Gastroesophageal sphincter (tissue), 4 donors: ENCODE measurements at places on chromosomes 1 and 21.
A peak's percentile ranks its signal among the peaks of the same experiment; 100 is the strongest.

DNA sequence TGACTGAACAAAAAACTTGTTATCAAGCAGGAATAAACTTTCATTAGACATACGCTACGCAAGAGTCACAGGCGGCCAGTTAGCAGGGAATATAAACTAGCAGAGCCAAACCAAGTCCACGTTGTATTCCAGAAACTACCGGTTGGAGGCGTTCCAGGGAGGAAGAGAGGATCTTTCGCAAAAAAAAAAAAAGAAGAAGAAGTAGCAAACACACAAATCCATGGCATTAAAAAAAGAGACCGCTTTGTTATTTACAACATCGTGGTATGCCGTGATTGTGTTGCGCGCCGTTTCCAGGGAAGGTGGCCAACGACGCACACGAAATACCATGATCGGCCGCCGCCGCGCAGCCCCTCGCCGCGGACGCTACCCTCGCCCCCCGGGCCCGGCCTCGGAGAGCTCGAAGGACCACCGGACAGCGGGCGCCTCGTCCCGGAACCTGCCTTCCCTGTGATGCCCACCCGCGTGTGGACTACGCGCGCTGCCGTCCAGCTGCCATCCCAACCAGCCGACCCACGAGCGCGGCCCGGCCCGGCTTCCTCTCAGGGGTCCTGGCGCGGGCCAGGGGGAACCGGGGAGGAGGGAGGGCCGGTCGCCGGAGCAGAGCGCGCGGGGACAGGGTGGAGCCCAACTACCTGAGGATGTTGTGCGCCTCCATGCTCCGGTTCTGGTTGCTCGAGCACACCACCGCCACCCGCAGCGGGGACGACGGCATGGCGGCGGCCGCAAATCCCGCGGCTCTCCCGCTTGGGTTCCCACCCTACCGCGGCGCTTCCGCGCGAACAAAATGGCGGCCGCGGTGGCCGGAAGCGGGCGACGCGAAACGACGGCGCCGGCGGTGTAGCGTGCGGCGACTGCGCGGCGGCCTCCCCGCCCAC, 581 bp downstream of the SSU72 start:
- peak; percentile 89 for ATAC-seq

GRCh38 chr1:83706354-83706938, 292.5 kb downstream of the TTLL7 start:
- ATAC-seq: no peak

- ATAC-seq: no peak
Observed at GRCh38 chr21:41786509-41786987, 19.7 kb upstream of the RIPK4 start.

- no peak for ATAC-seq
Observed at GRCh38 chr1:236860674-236861073, 65.6 kb downstream of the MTR start.

- no peak for ATAC-seq
Observed at GRCh38 chr1:230067871-230068620, 1.0 kb downstream of the GALNT2 start.

- no peak for ATAC-seq
Observed at GRCh38 chr21:36854391-36854790, 112.1 kb downstream of the HLCS start.

GRCh38 chr1:211511947-211512346, 20.0 kb upstream of the RD3 start:
- ATAC-seq: no peak

- no peak for ATAC-seq
Observed at GRCh38 chr1:72064196-72065075, 217.9 kb downstream of the NEGR1 start.

DNA sequence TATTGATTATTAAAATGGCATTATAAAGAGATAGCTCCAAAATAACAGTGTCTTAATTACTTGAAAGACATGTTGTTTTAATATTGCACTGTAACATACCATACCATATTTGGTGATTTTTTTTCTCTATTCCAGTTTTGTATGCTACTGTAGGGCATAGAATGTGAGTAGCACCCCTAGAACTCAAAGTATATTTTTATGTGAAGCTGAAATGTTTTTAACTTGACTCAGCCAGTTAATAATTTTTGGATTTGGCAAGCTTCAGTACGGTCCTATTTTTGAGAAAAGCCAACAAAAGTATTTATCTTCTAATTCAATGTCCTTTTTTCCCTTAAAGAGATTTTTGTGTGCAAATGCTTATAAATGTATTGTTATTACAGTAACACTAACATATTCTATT, 593.8 kb downstream of the USP25 start:
- ATAC-seq: no peak

- ATAC-seq: no peak
Observed at GRCh38 chr1:2019571-2020309, 595 bp downstream of the GABRD start.

DNA sequence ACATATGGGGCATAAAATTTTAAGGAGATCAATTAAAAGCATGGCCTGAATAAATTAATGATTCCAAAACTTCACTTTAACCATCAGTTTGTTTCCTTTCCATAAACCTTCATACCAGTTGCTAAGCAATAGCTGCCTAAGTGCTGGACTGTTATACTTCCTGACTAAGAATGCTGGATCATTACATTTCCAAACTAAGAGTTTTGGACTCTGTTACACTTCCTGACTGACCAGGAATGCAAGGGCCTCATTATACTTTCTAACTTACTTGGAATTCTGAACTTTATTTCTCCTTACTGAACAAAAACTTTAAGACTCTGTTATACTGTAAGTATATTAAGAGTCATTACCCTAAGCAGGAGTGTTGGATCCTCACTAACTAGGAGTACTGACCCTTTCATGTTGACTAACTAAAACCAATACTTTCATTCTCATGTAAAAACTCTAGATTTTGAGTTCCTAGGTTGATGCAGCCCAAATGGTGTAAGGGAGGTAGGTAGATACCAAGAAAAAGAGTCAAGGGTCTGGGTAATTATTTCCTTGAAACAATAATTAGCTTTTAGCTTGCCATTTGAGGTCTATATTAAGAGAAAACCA, 118.2 kb downstream of the FAF1 start:
- no peak for ATAC-seq

- ATAC-seq: no peak
Observed at GRCh38 chr1:85708829-85709227, 595 bp upstream of the ZNHIT6 start.

DNA sequence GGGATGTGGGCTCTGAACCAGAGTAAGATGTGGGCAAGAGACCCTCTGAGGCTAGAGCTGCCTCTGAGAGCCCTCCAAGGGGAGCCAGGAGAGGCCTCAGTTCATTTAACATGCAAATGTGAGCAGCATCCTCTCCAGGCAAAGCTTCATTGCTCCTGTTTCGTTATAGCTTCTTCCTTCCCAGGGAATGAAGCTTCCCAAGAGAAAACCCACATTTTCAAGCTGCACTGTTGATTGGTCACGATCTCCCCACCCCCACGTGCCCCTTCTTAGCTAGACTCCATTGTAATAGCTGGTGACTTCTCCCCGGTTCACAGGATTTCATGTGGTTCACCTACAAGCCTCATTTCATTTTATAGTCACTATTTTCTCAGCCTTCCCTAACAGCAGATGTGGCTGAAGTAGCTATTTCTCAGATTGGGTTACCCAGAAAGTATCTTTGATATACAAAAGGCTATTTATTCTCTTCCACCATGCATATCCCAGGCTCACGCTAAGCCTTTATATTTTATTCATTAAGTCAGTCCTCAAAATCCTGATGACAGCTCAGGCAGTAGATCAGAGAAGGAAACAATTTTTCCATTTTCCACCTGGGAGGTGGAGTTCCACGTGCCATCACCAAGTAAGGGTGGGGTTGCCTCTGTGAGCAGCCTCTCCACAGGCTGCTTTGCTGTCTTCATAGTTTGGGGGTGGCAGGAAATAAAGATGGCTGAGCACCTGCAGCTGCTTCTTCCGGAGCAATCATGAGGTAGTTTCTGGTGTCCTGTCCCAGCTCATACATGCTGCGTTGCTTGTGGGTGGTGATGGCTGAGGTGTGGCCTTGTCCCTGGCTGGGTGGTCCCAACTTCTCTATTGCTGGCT, 178.3 kb upstream of the RAB4A start:
- no peak for ATAC-seq

DNA sequence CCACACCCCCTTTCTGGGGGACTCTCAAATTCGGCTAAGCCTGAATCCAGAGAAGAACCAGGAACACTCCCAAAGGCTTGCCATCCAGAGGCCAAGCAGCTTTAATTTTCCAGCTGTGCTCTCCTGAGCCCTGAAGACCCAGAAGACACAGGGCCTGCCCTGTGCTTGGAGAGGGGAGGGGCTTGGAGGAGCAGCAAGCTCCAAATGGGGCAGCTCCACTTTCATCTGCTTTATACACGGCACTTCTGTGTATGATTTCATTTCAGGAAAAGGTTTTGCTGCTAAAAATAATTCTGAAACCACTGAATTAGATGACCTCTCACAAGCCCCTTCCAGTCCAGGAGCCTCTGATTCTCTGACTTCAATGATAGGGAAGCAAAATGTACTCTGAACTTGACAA, 39.2 kb upstream of the CTTNBP2NL start:
- no peak for ATAC-seq
